ENCODE measurements at places on chromosomes 1 and 21.

- DNase-seq, result peak; percentile 39
Measured at GRCh38 chr1:115595279-115596079, 46.3 kb upstream of the VANGL1 start.

DNA sequence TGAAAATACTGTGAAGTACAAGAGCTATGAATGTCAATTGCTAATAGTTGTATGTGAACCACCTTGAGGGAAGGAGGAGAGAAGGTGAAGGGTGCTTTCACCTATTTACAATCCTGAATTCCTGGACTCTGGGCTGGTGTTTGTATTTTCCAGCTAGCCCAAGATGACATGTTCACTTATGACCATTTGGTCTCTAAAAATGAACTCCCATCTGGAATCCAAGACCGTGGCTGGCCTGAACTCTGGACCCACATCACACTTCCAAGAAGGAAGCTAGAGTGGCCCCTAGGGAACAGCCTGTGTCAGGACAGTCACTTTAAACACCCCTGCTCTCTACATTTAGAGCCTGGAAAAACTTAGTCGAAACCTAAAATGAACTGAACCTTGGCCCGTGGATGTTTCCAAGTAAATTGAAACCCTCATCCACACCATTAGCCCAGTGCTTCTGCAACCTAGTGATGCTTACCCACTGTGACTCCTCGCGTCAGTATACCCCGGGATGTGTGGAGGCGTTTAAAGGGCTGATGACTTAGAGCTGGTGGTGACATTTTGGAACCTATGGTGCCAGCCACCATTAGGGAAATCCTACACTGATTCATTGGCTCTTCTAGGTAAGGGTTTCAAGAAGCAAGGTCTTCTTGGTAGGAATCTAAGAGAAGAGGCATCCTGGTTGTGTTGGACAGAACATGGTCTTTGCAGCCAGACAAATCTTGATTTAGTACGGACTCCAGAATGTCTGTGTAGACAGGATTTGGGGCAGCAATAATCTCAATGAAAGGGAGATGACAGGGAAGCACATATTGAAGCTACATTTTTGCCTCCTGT, 171.5 kb upstream of the IRF2BP2 start:
- DNase-seq, result peak; percentile 49

- DNase-seq, result peak; percentile 69
Measured at GRCh38 chr1:18182398-18183160, 75.0 kb downstream of the IGSF21 start.

- no peak for DNase-seq
Measured at GRCh38 chr1:227915564-227916553, 31.9 kb downstream of the WNT9A start.

- no peak for DNase-seq
Measured at GRCh38 chr1:31372051-31372450, 825 bp downstream of the FABP3 start.

DNA sequence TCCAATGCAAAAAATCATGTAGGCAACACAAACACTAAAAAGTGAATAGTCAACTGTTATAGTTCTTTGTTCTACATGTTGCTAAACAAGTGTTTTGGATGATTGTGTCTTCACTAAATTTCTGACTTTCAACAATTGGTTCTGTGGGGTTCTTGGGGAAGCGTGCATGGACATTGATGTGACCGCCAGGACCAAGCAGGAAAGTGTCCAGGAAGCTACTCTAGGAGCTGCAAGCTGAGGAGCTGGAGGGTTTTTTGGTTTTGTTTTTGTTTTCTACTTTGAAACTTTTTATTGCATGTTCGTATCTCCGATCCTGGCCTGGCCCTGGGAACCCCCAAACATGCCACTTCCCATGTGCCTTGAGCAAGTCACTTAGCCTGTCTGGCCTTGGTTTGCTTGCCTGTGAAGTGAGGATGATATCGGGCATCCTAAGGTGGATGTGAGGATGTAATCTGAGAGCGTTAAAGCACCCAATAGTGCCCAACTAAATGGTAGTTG, 8.0 kb downstream of the TMPRSS3 start:
- DNase-seq, result no peak

DNA sequence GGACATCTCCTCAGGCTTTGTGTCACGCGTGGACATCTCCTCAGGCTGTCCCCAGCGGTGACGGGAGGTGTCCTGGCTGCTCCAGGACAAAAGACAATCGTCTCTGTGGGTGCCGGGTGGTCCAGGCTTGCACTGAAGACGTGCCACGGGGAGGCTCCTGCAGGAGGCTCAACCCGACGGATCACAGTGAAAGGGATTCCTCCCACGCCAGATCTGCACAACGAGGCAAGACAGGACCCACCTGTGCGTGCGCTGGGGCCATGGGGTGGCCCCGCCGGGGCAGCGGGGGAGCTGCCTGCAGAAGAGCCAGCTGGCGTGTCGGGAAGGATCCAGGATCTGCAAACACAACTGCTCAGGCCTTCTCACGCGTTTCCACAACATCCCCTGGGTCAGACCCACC, 18.8 kb upstream of the ARHGEF16 start:
- DNase-seq, result no peak

- no peak for DNase-seq
Measured at GRCh38 chr21:35664683-35665082, 395.6 kb downstream of the SETD4 start.

DNA sequence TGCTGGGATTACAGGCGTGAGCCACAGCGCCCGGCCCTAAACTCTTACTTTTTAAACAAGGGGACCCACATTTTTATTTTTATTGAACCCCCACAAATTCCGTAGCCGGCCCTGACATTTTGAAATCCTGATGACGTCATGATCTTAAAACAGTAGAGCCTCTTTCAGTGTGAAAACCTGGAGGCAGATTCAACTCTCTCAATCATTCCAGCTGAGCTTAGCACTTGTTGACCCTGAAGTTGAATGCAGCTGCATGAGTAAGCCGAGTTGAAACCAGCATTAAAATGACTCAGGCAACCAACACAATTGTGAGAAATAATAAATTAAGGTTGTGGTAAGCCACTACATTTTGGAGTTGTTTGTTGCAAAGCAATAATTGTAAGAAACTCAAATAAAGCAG, 93.9 kb upstream of the ADGRL4 start:
- no peak for DNase-seq

- peak; percentile 28 for DNase-seq
Measured at GRCh38 chr1:157369808-157370521, 182.3 kb downstream of the FCRL5 start.

DNA sequence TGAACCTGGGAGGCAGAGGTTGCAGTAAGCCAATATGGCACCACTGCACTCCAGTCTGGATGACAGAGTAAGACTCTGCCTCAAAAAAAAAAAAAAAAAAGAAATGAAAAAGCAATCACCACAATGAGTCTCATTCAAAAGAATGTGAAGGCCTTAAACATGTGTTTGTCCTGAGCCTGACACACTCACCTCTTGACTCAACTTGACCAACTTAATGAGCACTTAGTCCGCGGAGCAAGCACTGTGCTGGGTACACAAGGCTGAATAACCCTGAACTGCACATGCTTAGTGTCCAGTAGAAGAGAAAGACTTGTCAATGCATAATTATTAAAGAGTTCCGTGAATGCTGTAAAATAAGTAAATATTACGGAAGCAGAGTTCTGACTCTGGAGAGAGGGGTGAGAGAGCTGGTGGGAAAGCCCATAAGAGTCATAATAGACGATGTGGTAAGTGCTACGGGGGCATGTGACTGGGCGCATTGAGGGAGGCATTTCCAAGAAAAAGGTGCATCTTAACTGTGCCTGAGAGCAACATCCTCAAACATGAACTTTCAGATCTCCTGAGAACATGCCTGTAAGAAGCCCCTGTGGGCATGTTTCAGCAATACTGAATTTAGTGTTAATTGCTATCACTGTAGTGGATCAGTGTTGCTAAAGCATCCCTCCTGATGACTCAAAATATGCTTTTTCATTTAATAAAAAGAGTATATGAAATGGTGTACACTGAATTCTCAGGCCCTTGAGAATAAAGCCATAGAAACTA, 27.2 kb downstream of the MCOLN2 start:
- DNase-seq, result no peak

Measured in inflammatory macrophage treated with lipopolysaccharide for 1 hour (primary cell).